ENCODE measurements at places on chromosomes 13 and 19.

- no peak for ATAC-seq
Observed at GRCh38 chr13:46355901-46356590, 31.0 kb downstream of the RUBCNL start.

DNA sequence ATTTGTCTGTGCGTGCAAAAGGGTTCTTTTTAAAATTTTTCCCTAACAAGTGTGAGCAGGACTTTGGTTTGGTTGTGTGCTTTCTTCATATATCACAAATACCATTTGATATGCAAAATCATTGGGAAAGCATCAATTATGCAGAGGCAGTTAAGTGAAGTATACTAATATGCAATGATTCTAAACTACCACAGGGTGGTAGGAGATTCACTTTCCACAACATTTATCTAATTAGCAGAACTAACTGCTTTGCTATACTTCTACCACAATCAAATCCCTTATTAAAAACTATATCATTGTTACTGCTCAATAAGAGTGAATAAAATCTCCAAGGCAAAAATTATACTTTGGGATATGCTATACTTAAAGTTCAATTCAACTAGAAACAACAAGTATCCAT is 2738.9 kb upstream of the PCDH20 start:
- no peak for ATAC-seq

- ATAC-seq: no peak
Observed at GRCh38 chr19:30712431-30713337, 340.5 kb downstream of the ZNF536 start.

GRCh38 chr13:19567820-19568534 is 6.6 kb upstream of the TPTE2 start:
- no peak for ATAC-seq

DNA sequence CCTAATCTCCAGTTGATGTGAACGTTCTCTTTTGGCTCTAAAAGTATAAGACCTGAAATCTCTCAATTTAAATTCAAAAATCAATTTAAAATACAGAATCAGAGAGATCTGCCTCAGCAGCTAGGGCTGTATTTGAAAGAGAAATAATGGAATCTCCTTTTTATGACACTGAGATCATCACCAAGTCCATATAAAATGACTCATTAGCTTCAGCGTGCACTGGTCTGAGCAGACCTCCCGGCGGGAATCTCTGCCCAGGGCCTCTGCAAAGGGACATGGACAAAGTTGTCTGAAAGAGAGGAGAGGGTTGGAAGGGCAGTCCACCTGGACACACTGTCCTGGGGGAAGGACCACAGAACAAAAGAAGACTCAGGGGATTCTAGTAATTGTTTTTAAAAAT is 855.6 kb downstream of the EFNB2 start:
- no peak for ATAC-seq

All from gastroesophageal sphincter (tissue), 4 donors.